ENCODE measurements at places on chromosomes 13 and 19.
A peak's percentile ranks its signal among the peaks of the same experiment; 100 is the strongest.

- DNase-seq = no peak
These were observed 453.3 kb downstream of the TSHZ3 start for GRCh38 chr19:30895946-30896345.

GRCh38 chr19:35194012-35194984, 34.2 kb downstream of the FAM187B start:
- DNase-seq = no peak

- DNase-seq = no peak
These were observed 453.7 kb downstream of the PCDH17 start for GRCh38 chr13:58085274-58085673.

DNA sequence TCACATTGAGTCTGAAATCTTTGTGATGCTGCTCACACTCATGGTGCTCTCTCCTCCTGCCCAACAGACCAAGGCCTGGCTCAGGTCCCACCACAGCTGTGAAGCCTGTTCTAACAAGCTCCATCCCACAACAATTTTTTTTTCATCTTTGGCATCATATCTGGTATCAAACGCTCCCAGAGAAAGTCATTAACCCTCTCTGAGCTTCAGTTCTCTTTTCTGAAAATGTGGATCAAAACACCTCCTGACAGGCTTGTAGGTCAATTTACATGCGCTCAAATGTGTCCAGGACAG, 224.4 kb downstream of the LACC1 start:
- DNase-seq = peak; percentile 32

GRCh38 chr19:4815426-4816201, 15.9 kb downstream of the TICAM1 start:
- peak; percentile 96 for DNase-seq

DNA sequence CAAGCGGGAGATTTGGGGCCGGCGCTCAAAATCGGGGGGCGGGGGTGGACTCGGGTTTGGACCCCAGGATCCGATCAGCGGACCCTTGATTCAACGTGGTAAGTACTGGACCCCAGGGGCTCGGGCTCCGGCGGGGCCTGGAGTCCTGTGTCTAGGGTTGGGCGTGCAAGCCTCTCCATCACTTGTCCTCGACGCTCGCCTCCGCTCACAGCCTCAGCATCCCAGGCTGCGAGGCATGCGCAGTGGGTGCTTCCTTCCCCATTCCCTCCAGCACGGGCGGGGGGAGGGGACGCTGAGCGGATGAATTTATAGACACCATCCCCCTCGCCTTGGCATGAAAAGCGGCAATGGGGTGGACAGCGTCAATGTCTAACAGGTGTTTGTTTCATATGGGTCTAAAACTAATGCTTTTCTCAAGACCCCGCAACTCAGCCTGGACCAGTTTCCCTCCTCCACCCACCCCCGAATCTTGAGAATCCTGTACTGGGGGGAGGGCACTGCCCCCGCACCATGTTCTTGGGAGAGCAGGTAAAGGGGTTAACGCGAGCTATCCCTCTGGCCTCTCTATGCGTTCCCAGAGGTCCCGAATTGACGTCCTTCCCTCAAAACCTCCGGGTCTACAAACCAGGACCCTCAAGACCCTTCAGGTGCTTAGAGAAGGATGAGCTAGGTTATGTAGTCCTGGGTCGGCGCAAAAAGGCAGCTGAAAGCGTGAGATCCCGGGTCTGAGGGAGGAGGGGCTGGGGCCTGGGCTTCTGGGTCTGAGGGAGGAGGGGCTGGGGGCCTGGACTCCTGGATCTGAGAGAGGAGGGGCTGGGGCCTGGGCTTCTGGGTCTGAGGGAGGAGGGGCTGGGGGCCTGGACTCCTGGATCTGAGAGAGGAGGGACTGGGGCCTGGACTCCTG, 579 bp downstream of the CPT1C start:
- DNase-seq = peak; percentile 69

DNA sequence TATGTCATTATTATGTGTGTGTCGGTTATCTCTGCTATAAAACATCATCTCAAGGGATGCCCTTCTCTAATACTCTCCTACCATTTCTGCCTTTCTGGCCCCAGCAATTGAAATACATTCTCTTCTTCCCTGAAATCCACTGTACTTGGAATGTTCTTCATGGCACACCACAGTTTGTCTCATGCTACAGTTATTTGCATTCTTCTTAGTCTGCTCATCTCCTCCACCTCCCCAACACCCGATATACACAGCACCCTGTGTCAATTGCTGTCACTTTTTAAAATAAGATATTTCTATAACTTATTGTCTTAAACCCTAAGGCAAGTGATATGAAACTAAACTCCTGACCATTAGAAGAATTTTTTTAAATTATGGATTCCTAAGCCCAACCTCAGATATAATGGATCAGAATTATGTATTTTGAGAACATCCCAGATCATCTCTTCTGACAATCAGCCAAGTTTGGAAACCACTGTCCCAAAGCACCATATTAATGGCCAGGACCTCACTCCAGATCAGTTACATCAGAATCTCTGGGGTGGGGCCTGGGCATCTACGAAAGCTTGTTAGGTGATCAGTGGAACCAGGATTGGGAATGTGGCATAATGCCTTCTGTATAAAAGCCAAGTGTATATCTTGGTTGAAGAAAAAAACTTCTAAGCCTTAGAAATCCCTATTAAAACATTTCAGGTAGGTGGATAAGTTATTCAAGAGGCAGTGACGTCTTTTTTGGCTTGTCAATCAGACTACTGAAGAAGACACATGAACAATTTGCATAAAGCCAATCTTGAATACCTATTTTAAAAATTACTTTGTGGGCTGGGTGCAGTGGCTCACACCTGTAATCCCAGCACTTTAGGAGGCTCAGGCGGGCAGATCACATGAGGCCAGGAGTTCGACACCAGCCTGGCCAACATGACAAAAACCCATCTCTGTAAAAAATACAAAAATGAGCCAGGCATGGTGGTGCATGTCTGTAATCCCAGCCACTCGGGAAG, 30.0 kb upstream of the KBTBD7 start:
- DNase-seq = no peak

GRCh38 chr19:35293363-35293739, 1.4 kb downstream of the MAG start:
- DNase-seq = no peak

- DNase-seq = peak; percentile 74
These were observed 23.1 kb upstream of the TNFSF14 start for GRCh38 chr19:6693056-6693471.

GRCh38 chr19:2015608-2015950, at the start of gene BTBD2:
TSS of gene BTBD2 (minus strand) at chr19:2015714. CDS start at chr19:2015703, 11 bp downstream.
- DNase-seq = peak; percentile 50

DNA sequence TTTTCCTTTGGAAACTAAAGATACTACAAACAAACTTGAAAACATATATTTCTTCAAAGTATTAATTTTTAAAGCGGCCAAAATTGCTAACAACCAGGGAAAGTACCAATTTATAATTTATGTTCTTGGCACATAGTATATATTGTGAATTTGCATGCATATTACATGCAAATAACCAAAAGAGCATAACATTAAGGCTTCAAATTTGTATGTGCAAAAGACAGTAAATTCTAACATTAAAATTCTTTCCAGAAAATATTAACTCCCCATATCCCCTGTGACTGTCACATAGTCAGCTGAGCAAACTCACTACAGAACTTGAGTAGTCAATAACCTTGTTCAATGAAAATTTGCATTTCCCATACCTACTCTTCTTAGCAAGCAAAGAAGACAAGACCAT, 133.4 kb downstream of the ENOX1 start:
- no peak for DNase-seq

DNA sequence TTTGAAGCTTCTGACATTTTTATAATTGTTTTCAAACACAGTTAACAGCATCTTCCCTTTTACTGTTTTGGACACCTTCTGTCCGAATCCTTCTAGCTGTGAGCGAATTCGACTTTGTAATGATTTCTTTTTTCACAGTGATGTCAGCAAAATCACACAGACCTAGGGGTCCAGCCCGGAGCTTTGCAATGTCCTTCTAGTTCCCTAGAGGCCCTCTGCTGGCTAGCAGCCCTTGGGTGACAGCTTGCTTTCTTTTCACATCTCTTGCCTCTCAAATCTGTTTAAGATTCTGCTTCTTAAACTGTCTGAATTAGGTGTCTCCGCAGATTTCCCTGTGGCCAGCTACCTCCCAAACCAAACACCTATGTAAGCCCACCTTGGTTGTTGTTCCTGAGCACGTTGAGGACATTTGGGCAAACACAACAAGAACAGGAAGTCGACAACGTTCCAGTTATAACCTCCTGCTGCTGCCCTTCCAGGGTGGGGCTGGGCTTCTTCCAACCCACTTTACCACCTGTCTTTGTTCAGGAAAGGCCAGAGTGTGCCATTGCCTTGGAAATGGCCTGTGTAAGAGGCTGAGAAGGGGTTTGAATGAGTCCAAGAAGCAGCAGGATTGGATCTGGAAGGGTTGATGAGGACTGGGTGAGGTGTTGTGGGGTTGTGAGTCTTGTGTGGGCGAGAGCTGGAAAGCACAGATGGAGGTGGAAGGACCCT, 123.1 kb downstream of the ATP8A2 start:
- no peak for DNase-seq
